Stimulated activated CD4-positive, alpha-beta T cell treated with anti-CD3 and anti-CD28 coated beads, Interleukin-1b, Interleukin-23, amount 100 ng/mL, for 1 hour (primary cell): ENCODE measurements at places on chromosomes 2 and 18.

GRCh38 chr2:28444956-28445355 lies 50.9 kb upstream of the PLB1 start:
- DNase-seq, result no peak

DNA sequence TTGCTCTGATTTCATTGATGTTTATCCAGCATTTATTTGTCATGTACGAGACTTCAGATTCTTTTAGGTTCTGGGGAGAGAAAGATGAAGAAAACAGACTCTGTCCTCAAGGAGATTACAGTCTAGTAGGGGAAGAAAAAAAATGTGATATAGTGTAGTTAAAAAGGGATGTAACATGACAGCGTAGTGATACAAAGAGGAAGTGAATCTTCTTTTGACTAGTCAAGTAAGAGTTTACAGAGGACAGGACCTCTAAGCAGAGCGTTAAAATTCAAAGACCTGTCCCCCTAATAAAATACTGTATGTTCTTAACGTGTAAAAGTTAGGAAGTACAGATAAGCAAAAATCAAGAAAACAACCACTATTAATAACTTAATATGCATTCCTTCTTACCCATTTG lies 47.7 kb downstream of the NCOA1 start:
- DNase-seq, result no peak

DNA sequence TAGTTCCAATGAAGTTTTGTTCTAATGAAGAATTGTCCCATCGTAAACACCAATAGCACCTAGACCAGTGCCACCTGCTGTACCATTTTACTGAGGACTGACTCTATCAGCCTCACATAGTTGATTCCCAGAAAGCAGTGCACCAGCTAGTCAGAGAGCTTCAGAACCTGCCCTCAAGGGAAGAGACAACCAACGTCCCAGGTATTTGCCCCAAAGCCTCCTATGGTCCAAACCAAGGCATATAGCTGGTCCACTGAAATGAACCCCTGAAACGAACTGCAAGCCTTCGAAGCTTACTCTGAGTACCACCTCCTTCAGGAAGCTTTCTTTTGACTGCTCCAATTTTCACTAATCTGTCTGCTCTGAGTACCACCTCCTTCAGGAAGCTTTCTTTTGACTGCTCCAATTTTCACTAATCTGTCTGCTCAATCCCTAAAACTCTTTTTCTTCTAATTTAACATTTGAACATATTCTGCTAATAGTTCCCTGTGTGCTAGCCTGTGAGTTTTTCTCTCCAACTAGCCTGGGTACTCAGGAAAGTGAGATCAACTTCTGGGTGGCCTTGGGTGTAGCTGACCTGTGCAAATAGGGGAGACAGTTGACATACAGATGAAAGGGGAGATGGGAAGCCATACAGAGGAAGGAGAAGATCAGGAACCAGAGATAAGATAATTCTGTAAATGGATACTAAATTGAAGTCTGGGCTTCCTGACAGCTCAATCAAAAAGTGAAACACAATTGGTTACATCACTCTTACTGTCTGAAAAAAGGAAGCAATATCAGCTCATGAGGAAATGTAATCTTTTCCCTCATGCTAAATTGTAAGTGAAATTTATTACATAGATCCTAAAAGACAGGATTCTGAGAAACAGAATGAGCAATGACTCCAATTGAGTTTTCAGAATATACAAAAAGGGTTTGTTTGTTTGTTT lies 33.5 kb upstream of the EML4 start:
- DNase-seq, result no peak

- no peak for DNase-seq
Measured at GRCh38 chr2:139790807-139791752, 1010.9 kb upstream of the NXPH2 start.

GRCh38 chr2:208671284-208671683 lies 264.7 kb downstream of the PTH2R start:
- DNase-seq, result no peak

DNA sequence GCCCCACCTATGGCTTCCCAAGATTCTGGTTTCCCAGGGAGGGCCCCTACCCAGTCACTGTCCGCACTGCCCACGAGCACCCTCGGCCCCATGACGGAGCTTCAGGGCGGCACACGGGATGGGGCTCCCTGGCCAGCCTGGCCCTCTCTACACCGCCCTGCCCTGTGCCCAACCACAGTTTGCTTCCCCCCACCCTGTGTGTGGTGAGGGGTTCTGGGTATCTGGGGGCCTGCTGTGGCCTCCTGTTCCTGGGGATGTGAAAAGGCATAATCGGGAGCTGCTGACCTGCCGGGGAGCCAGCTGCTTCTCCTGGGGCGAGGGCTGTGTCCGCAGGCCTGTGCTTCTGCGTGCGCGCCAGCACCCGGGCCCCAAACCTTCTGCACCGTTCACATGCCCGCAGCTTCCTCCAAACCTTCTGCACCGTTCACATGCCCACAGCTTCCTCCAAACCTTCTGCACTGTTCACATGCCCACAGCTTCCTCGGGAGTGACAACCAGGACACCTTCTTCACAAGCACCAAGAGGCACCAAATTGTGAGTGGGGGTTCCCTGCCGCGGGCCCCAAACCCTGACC lies 12.4 kb downstream of the ANO7 start:
- no peak for DNase-seq

DNA sequence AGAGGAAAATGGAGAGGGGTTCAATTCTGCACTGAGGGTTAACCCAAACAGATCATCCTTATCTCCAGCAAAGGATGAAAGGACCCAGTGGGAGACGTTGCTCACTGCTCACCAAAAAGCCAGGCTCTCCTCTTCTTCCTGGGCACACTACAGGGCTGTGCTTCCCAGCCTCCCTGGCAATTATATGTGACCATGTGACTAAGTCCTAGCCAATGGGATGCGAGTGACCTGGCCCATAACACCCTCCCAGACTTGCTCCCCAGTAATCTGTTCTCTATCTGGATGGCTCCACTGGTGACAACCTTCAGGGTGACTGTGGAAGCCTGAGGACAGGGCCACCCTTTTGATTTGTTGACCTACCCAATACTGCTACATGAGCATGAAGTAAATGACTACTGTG lies 10.9 kb upstream of the PRKCE start:
- DNase-seq, result no peak

GRCh38 chr2:231168460-231169139 lies 29.8 kb upstream of the ARMC9 start:
- no peak for DNase-seq

GRCh38 chr2:197803033-197803444 lies 1.4 kb upstream of the PLCL1 start:
- DNase-seq, result no peak

GRCh38 chr2:1655461-1655860 lies 88.9 kb downstream of the PXDN start:
- DNase-seq, result no peak

- DNase-seq, result no peak
Measured at GRCh38 chr2:194155431-194155830, 1501.6 kb upstream of the SLC39A10 start.

DNA sequence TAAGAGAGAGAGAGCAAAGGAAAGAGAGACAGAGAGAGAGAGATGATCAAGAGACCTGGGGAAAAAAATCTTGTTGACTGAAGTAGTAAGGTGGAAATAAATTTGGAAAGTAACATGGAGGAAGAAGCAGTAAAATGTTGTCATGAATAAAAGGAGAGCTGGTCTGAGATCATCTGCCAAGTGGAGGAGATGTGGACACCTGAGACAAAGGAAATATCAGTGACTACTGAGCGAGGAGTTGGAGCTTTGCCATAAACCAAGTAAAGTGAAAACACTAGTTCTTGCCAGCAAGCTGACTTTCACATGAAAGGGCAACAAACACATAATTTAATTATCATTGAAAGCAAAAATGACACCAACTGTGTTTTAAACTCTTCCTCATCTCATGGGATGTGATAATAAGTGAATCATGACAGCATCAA lies 49.0 kb upstream of the DSG1 start:
- DNase-seq, result no peak

DNA sequence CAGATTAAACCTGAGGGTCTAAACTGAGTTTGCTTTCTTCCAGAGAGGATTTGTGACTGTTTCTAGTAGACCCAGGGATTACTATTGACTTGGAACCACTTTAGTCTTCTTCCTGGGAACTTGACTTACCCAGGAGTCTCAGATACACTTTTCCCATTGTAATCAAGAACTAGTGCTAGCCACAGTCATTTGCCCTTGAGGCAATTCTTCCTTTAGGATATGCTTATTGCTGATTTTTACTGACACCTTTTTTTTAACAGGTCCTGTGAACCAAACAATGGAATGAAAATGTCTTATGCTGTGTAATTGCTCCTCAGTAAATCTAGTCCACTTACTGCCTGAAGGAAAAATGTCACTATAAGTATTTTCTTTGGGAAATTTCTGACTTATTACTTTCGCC lies 78.3 kb downstream of the TAF4B start:
- DNase-seq, result no peak

DNA sequence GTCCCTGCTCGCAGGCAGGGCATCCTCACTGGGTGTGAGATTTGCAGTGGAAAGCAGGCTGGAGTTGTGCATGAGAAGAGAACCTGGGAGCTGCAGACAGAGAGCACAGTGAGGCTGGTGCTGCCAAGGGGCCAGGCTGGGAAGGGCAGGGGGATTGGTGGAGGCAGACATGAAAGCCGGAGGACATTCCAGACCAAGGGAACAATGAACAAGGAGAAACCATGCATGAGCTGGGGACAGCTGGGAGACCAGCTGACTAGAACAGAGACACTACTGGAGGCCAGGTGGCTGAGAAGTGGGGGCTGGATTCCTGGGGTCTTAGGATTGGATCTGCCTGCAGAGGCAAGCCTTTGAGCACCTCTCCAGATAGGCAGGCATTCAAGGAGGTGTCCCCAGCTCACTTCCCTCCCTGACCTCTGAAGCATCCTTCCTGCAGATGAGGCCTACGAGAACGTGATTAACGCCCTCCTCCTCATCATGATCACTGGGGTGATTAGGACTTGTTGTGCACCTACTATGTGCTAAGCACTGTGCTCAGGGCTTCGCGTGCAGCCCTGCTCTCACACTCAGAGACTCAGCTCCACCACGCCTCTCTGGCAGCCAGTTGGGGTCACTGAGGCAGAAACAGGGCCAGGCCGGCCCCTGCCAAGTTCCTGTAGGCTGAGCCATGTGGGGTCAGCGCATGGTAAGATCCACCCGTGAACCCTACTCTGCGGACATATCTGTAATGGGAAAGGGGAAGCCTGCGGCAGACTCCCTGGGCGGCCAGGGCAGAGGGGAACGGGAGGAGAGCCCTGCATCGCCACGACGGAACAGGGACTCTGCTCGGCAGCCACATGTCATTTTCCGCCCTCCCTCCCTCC lies 74.8 kb upstream of the SLC66A3 start:
- no peak for DNase-seq

- DNase-seq, result no peak
Measured at GRCh38 chr2:171895786-171896185, 1.7 kb upstream of the SLC25A12 start.

DNA sequence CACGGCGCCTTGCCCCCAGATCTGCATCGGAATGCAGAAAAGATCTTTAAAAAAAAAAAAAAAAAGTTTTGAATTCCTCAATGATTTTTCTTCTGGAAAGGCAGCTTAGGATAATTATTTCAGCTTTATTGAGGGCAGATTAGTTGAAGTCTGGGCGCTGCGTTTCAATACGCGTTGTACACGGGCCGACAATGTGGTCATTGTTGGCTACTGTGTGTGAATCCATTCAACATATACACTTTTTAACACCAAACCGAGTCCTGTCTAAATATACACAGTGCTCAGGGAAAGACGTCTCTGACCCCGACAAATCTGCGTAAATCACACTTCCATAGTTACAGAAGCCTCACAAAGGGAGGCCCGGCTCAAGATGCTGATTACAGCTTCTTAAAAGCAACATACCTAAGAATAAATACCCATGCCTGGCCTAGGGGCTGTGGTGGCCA lies 1.4 kb upstream of the SIX3 start:
- no peak for DNase-seq

DNA sequence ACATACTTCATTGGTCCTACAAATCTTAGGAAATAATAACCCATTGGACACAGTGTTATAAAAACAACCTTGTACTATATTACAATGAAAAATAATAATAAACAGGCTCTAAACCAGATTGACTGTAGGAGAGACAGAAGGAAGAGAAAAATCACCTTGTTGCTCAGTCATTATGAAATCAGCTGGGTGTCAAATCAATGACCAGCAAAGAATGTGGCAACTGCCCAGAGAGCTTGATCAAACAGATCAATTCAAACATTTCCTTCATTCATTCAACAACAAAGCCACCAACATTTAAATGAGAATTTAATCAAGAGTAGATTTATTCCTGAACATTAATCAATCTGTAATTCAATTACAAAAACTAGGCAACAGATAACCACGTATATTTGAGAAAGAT lies 671.9 kb upstream of the CHAC2 start:
- no peak for DNase-seq

DNA sequence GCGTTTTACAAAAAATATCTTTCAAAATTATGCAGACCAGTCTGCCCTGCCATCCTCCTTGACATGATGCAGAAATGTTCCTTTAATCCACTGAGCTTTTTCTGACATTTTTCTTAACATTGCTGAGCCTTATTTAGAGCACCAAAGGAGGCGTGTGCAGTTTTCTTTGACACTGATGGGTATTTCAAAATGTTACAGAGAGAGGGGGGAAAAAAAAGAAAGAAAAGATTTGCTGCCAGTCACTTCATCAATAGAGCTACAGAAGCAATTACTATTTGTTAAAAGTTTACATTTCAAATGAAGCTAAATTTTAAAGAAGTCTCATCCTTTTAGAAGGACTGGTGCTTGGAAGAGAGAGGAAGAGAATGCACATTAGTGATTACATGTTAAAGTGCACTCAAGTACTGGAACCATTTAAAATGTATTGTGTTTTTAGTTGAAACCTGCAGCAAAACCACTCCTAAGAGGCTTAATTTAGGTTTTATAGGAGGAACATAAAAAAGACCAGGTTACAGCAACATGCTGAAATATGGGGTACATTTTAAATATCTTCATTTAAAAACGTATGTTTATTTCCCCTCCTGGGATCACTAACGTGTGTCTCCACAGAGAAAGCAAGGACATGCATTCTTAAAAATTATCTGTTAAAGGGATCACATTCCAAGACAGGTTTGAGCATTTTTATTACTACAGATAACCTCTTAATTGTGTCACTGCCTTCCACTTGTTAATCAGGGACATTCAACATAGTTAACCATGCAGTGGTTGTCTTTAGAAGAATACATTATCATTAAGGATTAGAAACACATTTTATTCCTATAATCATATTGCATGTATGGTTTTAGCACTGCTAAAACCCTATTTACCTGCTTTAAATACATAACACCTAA lies 258.4 kb downstream of the MEIS1 start:
- DNase-seq, result no peak

DNA sequence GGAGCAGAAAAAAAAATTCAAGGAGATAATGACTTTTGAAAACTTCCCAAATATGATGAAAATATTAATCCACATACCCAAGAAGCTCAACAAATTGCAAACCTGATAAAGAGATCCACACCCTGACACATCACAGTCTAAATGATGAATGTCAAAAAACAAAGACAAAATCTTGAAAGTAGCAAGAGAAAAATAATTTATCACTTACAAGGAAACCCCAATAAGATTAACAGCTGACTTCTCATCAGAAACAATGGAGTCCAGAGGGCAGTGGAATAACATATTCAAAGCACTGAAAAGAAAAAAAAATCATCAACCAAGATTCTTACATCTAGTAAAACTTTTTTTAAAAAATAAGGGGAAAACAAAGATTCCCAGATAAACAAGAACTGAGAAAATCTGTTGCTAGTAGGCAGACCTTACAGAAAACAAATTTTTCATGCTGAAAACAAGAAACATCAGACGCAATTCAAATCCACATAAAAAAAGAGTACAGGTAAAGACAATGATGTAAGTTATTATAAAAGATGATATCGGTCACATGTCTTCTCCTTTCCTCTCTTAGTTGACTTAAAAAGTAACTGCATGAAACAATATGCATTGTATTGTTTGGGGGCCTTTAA lies 21.3 kb downstream of the SLC66A2 start:
- DNase-seq, result no peak
